ENCODE measurements at places on chromosomes 11 and 22.
A peak's percentile ranks its signal among the peaks of the same experiment; 100 is the strongest.

DNA sequence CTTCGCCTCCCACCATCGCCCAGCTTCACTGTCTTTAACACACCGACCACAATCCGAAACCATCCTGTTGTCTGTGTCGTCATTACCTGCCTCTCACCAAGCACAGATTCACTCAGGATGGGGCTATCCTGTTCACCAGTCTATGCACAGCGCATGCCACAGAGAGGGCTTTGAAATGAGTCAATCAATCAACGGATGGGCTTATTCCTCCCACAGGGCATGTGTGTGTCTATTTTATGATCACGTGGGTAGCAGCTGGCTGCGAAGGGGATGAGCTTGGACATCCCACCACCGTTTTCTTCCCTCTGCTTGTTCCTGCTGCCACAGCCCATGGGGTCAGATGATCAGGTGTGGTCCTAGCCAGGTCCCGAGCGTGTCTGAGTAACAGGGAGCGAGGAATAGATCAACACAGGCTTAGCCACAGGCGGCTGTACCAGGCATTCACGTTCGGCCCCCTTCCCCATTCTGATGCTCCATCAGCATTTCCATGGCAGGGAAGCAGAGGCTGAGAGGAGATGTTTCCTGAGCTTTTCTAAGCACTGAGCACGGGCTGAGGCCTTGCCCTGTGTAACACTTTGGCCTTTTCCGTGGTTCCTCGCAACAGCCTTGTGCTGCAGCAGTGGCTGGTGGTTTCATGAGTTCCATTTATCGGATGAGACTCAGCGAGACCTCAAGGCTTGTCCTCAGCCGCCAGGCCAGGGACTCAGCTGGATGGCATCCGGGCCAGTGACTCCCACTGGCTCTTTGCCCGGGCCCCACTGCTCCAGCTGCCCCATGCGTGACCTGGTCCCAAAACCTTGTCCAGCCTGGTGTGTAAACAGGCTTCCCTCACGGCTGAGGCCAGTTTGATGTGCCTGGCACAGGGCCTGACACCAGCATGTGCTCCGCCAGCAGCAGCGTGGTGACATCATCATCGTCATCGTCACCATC is 48.1 kb upstream of the FGF3 start:
- DNase-seq = no peak

DNA sequence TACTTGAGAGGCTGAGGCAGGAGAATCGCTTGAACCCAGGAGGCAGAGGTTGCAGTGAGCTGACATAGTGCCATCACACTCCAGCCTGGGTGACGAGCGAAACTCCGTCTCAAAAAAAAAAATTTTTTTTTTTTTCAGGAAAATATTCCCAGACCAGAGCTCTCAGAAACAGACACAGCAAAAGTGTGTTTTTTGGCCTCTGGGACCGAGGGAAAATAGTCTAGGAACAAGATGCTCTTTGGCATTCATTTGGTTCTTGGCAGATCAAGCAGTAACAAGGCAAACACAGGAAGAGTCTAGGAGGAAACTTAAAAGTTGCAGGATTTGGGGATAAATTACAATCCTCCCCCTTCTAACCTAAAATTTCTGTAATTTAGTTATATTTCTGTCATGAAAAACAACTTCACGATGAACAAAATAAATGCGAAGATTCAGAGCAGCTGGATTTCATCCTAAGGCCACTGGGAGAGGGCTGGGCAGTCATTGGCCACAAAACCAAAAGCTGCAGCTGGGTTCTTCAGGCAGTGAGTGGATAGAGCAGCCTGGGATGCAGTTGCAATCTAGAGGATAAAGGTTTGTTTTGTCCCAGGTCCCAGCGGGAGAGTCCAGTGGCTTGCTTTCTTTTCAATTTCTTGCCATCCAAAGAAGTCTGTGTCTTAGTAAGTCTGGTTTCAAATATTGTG is 19.7 kb downstream of the ATG16L2 start:
- DNase-seq = no peak

DNA sequence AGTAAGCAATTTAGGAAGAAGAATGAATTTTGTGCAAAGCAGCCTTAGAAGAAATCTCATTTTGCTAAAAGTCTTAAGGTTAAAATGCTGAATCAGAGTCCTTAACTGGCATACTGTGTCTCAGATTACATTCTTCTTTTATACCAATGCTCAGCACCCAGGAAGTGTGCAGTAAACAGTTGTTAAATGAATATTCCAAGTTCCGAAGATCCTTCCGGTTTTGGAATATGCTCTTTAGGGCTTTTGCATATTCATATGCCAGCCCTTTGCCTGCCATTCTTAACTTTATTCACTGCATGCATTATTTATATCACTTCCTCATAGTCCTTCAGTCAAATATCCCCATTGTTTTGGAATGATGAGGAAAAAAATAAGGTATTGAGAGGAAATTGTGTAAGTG is 242.0 kb downstream of the DDX10 start:
- no peak for DNase-seq

- no peak for DNase-seq
Measured at GRCh38 chr22:48347311-48347710, 1480.4 kb downstream of the BRD1 start.

GRCh38 chr11:120564573-120565311 is 53.2 kb downstream of the GRIK4 start:
- peak; percentile 62 for DNase-seq

- DNase-seq = peak; percentile 37
Measured at GRCh38 chr11:58659404-58659803, 36.9 kb downstream of the CNTF start.

DNA sequence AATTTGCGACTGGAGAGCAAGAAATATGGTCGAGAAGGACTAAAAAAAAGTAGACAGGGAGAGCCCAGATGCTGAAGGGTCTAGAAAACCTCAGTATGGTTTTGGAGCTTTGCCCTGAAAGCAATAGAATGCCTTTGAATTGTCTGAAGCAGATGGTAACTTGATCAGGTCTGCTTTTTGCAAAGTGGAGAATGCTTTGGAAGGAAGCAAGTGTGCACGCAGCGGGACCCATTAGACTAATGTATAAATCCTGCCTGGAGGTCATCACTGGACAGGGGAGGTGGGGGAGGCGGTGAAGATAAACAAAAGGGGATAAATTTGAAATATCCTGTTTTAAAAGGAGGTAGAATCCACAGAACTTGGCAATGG is 757 bp upstream of the HINFP start:
- no peak for DNase-seq

GRCh38 chr22:37616201-37617083 is 7.8 kb downstream of the GGA1 start:
- no peak for DNase-seq

DNA sequence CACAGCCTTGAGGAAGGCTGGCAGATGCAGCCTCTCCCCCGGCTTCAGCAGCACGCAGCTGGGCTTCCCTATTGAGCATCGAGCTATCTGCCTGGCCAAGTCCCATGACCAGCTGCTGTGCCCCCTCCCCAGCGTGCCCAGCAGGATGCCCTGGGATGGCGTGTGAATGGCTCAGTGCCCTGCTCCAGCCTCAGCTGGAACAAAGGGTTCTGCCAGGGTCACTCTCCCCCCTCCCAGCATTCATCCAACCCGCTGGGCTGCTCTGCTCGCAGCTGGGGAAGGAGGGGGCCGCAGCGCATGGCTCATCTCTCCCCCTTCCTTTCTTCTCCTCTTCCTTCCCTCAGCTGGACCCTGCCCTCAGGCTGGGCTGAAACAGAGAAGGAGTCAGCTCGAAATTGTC is 14.5 kb downstream of the LRP4 start:
- no peak for DNase-seq

GRCh38 chr11:55854704-55855103 is 16.2 kb downstream of the OR5D16 start:
- no peak for DNase-seq

DNA sequence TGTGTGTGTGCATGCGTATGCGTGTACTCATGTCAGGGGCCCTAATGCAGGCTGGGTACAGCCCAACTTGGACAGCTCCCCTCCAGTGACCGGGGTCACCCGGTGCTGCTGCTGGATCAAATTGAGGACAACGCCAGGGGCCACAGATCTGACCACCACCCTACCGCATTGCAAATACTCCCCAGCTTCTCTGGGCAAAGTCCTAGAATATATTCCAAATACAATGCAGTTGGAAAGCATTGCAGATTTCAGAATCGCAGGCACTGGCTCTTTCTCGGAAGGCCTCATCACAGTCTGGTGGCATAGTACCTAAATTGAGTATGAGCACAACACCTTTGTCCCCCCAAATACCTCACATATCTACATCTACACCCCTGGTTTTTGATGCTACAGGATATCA is 43.2 kb downstream of the MYO7A start:
- no peak for DNase-seq

DNA sequence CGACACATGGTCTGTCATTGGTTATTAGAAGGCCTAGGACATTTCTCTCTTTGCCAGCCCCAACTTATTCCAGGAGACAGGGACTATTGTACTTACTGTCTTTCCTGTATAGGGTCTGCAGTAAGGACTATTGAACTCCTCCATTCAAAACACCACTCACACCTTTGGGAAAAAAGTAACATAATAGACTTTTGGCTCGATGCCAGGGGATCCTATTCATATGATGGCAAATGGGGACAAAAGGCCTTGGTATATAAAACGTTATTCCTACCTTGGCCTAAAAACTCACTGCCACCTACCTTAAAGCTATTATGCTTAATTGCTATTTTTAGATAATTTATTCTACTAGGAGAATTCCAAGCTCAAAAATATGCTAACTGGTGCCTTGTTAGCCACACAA is 6.3 kb upstream of the NDUFC2 start:
- no peak for DNase-seq

GRCh38 chr11:82872377-82873150 is 27.7 kb downstream of the PRCP start:
- DNase-seq = no peak

DNA sequence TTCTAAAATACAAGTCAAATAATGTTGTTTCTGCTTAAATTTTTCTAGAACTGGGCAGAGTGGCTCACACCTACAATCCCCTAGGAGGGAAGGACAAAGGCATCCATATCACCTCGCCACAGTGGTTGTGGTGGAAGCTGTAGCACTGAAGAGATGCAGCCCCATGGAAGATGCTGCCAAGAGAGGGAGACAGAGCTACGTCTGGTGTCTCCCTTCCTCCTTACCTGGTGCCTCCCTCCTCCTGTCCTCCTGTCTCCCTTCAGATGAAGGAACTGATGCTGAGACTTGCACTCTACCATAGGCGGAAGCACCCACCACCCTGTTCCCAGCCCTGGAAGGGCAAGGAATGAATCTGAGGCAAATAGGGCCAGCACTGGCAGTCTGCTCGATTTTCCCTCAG is 22.3 kb downstream of the MMP27 start:
- DNase-seq = no peak

DNA sequence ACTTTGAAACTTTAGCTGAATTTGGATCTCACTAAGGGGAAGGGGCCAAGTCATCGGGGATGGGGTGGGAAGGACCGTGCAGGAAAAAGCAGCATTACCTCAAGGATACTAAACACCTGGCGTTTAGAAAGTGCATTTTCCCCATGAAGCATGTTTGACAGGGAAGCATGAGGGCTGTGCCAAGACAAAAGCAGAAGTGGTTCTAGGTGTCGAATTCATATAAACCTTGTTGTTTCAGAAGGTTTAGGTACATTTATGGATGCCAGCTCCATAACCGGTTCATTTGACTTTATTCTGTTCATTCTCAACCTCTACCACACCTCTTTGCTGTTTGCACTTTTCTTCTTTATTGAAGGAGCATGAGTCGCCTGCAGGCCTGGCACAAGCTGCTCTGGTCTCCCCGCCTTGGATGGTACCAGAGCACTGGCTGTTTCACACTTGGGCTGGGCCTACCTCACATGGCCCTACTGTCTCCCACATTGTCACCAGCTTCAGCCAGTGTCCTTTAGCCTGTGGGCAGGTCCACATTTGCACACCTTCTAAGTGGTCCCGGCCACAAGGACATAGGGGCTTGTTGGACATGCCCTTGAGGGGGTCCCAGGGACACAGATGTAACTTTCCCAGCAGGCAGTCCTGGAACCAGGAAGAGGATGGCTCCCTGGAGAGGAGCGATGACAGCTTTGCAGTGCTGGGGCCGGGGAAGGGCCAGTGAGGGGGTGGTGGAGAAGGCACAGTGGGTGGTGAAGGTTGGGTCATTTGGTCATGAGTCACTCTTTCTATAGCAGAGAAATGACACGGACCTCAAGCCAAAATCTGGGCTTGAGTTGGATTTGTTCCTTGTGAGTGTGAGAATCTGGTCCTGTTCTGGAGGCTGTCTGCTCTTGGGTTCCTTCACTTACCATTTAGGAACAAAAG is 3.2 kb upstream of the ST14 start:
- no peak for DNase-seq
